Stimulated activated CD4-positive, alpha-beta T cell treated with anti-CD3 and anti-CD28 coated beads, Interleukin-4, amount 100 ng/mL, for 4 hours (primary cell): ENCODE measurements at places on chromosomes 6 and 20.

DNA sequence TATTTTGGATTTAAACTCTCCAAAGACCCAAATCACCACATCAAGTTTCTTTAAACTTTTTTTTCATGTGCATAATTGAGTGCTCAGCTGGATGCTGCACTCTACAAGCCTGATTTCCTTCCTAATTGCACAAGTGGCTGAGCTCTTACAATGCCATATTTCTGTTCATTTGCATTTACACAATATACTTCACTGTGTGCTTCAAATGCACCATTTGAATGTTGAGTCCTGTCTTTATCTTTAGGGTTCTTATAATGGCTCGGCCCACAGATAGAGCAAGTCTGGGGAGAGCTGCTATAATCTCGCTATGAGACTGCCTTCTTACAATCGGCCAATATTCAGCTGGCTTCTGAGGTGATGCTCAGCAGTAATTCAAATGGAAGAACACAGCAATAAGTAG is 200.6 kb upstream of the MAP3K7 start:
- DNase-seq = no peak

DNA sequence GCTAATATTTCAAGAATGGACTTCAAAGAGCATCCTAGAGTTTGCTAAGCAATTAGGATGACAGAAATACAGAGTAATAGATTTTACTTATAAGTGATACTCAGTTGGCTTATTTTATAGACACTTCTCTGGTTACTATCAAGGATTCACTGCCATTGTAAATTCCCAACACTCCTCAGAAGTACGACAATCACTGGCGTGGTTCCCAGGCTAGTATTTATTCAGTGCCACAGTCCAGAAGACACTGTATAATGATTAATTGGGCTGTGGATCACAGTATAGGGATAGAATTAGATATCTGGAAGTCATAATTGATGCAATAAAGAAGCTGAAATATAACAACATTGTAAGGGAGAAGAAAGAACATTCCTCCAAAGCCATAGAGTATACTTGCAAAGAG is 15.7 kb downstream of the MANEA start:
- no peak for DNase-seq

- no peak for DNase-seq
Observed at GRCh38 chr20:50814438-50815161, 19.7 kb downstream of the BCAS4 start.

DNA sequence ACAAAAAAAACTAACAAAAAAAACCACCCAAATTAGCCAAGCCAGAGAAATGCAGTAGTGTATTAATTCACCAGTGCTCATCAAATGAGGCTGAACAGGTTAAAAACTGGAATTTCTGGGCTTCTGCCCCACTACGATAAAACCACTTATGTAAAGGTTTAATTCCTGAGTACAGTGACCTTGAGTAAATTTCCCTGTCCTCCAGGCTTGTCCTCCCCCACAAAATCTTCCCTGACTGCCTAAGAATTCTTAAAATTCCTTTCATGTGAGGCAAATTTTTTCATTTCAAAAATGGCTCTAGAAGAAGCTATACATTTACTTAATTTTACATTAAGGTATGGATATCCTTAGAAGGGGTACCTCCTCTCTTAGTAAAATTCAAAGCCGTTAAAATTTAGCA is 80.1 kb upstream of the ID4 start:
- no peak for DNase-seq

GRCh38 chr20:20259533-20259932 is 108.4 kb upstream of the INSM1 start:
- no peak for DNase-seq

GRCh38 chr6:9334979-9335378 is 899.6 kb upstream of the SLC35B3 start:
- DNase-seq = no peak

DNA sequence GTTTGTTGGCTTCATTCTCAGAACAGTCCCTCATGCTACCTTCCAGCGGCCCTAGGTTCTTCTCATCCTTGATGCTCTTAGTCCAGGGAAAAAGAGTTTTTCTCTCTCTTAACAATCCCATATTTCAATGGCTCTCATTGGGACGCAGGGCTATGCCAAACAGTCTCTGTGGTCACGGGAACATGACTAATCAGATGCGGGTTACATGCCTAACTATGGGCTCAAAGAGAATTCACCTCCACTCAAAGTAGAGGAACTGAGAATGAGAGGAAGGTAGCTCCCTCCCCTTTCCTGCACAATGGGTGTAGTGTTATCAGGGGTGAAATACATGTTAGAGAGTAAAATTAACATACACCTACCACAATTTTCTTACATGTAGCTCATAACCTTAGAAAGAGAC is 18.1 kb upstream of the ATRN start:
- no peak for DNase-seq

GRCh38 chr20:58461899-58462298 is 53.3 kb downstream of the APCDD1L start:
- DNase-seq = no peak

GRCh38 chr20:32457479-32457986 is 99.4 kb downstream of the ASXL1 start:
- DNase-seq = no peak

- no peak for DNase-seq
Observed at GRCh38 chr6:163797296-163797845, 382.9 kb downstream of the QKI start.

GRCh38 chr6:7763881-7764280 is 38.0 kb downstream of the BMP6 start:
- DNase-seq = no peak

DNA sequence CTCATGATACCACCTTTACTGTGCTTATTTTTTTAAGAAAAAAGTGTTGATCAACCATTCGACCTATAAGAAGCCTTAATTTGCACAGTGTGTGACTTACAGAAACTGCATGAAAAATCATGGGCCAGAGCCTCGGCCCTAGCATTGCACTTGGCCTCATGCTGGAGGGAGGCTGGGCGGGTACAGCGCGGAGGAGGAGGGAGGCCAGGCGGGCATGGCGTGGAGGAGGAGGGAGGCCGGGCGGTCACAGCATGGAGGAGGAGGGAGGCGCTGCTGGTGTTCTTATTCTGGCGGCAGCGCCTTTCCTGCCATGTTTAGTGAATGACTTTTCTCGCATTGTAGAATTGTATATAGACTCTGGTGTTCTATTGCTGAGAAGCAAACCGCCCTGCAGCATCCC is 15.6 kb upstream of the SLC22A1 start:
- no peak for DNase-seq

- no peak for DNase-seq
Observed at GRCh38 chr6:43687079-43687436, 533 bp downstream of the MRPS18A start.

- peak; percentile 49 for DNase-seq
Observed at GRCh38 chr6:89148016-89148750, 2.3 kb downstream of the PM20D2 start.

GRCh38 chr6:108739496-108740330 is 108.5 kb upstream of the ARMC2 start:
- no peak for DNase-seq

DNA sequence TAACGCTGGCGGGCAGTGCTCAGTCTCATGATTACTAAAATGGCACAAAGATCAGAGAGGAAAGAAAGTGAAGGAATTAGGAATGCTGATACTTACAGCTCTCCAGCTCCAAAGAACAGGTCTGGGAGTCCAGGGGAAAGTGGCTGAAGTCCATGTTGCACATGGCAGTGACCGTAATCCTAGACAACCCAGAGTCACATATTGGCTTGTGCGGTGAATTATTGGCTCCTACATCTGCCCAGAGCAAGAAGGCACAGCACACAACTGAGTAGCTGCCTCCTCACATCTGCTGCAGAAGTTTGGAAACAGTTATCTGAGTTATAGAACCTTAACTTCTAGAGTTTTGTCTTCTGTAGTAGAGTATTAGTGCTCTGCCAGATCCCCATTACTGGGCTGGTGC is 47.2 kb downstream of the GABRR2 start:
- no peak for DNase-seq

DNA sequence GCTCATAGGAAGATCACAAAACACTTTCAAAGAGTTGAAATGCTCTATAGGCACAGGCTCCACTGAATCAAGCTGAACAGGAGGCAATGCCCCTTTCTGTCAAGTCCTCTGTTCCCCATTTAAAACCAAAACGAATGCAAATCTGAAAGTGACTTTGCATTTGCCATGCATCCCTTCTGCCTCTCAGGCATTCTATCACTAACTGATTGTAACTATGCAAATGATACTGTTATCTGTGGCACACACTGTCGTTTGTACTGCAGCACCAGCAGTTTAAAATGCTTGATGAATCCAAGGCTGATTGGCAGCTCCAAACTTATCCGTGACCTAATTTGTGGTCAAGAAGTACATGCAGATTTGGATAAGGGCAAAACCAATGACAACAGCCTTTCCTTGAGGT is 1067.5 kb upstream of the MAP3K7 start:
- DNase-seq = no peak

DNA sequence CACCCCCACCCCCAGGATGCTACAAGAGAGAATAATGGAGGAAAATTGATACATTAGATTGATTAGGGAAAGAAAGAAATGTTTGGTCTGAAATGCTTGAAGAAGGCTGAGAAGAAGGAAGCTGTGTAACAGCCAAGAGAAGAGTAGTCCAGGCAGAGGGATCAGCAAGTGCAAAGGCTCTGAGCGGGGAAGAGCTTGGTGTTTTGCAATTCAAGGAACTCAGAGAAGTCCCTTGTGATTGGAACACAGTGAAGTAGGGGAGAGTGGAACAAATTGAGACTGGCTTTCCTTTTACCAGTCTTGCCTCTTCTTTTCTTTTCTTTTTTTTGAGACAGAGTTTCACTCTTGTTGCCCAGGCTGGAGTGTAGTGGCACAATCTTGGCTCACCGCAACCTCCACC is 76.6 kb upstream of the CHD6 start:
- DNase-seq = no peak

GRCh38 chr6:54629131-54629530 is 217.4 kb upstream of the FAM83B start:
- no peak for DNase-seq

GRCh38 chr6:88813045-88813444 is 150.4 kb downstream of the RNGTT start:
- no peak for DNase-seq

GRCh38 chr6:139439349-139439748 is 64.9 kb upstream of the CITED2 start:
- no peak for DNase-seq

DNA sequence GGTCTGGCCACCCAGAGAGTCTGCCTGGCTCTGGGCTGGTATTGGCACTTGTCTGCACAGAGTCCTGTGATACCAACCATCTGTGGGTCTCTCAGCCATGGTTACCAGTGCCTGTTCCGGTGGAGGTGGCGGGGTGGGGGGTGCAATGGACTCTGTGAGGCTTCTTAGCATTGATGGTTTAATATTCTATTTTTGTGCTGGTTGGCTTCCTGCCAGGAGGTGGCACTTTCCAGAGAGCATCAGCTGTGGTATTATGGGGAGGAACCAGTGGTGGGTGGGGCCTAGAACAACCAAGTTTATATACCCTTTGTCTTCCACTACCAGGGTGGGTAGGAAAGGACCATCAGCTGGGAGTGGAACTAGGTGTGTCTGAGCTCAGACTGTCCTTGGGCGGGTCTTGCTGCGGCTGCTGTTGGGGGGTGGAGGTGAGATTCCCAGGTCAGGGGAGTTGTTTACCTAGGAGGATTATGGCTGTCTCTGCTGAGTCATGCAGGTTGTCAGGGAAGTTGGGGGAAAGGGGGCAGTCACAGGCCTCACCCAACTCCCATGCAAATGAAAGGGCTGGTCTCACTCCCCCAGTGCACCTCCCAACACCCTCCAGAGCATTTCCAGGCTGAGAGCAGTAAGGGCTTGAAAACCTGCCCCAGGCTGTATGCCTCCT is 117.5 kb downstream of the FLRT3 start:
- no peak for DNase-seq

- no peak for DNase-seq
Observed at GRCh38 chr6:111888928-111889695, 15.9 kb upstream of the FYN start.

DNA sequence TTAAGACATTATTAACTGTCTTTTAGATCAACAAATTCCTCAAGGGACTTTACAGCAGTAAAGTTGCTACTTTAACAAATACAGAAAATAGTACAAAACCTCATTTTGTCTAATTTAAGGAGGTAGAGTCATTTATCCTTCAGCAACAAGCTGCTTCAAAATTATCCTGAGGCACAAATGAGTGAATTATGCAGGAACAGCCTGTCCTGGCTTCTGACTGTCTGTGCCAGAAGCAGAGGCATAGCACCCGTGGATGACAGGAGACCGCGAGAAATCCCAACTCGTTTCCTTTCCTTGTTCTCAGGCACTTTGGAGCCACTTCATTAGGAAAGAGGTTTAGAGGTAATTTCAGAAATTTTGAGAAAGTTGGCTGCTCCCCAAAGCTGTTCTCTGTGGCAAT is 549.2 kb upstream of the BTBD3 start:
- DNase-seq = no peak

- no peak for DNase-seq
Observed at GRCh38 chr6:97629180-97629579, 346.2 kb upstream of the MMS22L start.

DNA sequence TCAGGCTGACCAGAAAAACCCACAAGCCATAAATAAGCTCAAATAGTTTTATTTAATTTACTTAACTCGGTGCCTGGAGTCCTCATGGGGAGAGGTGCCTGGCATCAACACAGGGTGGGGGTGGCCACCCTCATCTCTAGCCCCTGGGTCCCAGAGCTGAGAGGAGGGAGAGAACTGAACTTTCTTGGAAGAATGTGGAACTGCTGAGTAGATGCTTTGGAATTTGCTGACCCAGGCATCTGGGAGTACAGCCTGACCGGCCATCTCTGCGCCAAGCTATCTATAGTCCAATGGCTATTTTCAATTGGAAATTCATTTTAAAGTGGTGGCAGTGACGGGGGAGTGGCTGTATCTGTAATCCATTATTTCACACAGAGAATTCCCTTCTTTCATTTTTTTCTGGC is 104.8 kb downstream of the CDH26 start:
- DNase-seq = no peak

- DNase-seq = no peak
Observed at GRCh38 chr6:98137391-98137790, 697.0 kb upstream of the POU3F2 start.

DNA sequence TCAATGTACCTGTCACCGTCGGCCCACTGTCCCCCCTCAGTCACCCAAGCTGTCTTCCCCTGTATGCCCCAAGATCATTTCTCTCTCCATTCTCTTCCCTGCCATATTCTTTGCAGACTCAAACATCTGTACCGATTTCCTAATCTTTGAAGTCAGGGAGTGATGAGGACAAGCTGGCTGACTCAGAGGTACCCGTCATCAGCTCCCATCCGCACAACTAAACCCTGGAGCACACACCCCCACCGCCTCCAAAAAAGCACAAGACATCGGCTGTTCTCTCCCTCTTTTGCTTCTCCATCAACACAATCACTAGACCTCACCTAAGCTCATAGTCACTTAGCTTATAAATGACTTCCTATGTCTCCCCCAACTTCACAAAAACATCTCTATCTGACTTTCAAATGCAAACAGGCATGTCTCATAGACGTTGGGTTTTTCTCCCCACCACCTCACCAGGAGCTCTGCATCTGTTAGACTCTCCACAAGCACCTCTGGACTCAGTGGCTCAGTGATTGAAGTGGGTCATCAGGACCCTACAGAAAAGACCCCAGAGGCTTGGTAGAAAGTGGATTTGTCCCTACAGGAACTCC is 11.5 kb upstream of the NFATC2 start:
- no peak for DNase-seq

GRCh38 chr6:7532821-7533220 is 8.7 kb upstream of the DSP start:
- no peak for DNase-seq
